Activated CD8-positive, alpha-beta T cell treated with anti-CD3 and anti-CD28 coated beads, Interleukin-2, amount 10 ng/mL, durations not matched to agents 7 days and 5 days (primary cell): ENCODE measurements at places on chromosomes 13 and 19. TPM values are rescaled to one million over a fixed set of nuclear protein-coding genes. Genes with fewer than 3 reads are reported as not detected.

Gene ZIC2
- not detected for total RNA-seq

- no peak overlapping the region for H3K27ac ChIP-seq
- no peaks in the 10 kb centered on the region for H3K4me1 ChIP-seq
- no peak for DNase-seq
- no peaks in the 10 kb centered on the region for H3K36me3 ChIP-seq
- no peak overlapping the region for H3K4me3 ChIP-seq
- peaks cover 24% of the 10 kb centered on the region for H3K27me3 ChIP-seq
Observed at GRCh38 chr13:23547000-23547590, 23.1 kb upstream of the TNFRSF19 start.

DNA sequence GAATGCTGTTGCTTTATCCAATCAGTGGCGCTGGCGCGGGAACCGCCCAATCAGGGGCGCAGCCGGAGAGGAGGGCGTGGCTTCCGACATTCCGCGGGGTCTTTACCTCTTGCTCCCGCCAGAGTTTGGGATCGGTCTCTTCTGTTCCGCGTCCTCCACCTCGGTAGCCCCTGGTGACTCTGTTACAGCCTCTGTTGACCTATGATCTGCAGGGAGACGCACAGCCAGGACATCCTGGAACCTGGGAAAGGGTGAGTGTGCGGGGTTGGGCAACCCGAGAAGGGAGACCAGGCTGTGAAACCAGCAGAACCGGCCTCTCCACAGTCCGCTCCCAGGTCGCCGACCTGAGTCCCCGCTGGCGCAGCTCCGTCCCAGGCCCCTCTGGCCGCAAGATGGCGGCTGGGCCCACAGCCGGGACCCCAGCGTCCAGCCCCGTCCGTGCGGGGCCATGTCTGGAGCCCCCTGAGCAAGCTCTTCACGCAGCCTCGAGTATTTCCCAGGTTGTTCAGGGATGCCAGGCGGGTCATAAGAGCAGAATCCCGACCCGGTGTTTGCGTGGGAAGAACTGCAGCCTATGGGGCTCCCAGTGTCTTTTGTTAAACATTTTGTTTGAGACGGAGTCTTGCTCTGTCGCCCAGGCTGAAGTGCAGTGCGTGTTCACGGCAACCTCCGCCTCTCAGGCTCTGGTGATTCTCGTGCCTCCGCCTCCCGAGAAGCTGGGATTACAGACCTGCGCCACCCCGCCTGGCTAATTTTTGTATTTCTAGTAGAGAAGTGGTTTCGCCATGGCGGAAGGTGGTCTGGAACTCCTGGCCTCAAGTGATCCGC lies 4.4 kb upstream of the ZNF681 start:
- H3K27me3 ChIP-seq: no peaks in the 10 kb centered on the region
- H3K4me3 ChIP-seq: peak overlapping the region; percentile 87
- peak overlapping the region; percentile 77 for H3K27ac ChIP-seq
- peaks cover 31% of the 10 kb centered on the region for H3K36me3 ChIP-seq
- peaks cover 36% of the 10 kb centered on the region for H3K4me1 ChIP-seq

GRCh38 chr13:106560821-106561220 lies 7.1 kb downstream of the ARGLU1 start:
- no peak overlapping the region for H3K27ac ChIP-seq
- no peak overlapping the region for H3K4me3 ChIP-seq
- no peaks in the 10 kb centered on the region for H3K27me3 ChIP-seq
- peaks cover 52% of the 10 kb centered on the region for H3K36me3 ChIP-seq
- peaks cover 55% of the 10 kb centered on the region for H3K4me1 ChIP-seq
- no peak for DNase-seq

Gene HCN2
- 0.84 TPM for total RNA-seq

GRCh38 chr19:7312816-7313215 lies 18.6 kb upstream of the INSR start:
- H3K27ac ChIP-seq: no peak overlapping the region
- H3K36me3 ChIP-seq: no peaks in the 10 kb centered on the region
- DNase-seq: no peak
- H3K4me3 ChIP-seq: no peak overlapping the region
- no peaks in the 10 kb centered on the region for H3K27me3 ChIP-seq
- no peaks in the 10 kb centered on the region for H3K4me1 ChIP-seq
